Hematopoietic multipotent progenitor cell treated with erythropoietin and hydrocortisone succinate and interleukin-3 and kit ligand, for 8 days (in vitro differentiated cells): ENCODE measurements at places on chromosomes 16 and 17.

DNA sequence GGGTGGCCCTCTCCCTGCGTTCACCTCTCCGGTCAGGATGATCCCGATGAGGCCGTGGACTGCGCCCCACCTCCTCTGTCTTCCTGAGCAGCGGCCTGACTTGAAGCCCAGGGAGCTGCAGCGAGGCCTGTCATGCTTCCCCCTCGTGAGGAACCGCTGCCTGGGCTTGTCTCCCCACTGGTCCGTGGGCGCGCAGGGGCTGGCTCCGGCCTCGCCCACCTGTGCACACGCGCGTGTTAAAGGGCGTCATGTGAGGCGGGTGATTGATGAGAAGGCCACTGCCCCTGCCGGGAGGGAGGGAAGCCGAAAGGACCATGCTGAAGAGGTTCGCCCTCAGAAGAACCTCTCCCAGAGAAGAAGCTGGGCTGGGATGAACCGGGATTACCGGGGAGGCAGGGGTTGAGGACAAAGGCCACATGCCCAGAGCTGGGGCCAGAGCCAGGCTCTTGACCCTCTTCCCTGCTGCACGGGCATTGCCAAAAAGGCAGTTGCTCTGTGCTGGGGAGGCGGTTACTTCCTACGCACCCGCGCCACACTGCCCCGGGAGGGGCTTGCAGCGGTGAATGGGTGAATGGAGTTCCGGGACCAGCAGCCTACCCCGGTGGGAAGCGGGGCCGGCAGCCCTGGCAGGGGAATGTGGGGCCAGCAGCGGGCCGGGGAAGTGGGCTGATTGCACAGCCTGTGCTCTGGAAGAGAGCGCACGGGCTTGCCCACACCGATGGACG lies 85.9 kb upstream of the GSE1 start:
- no peak for DNase-seq

- DNase-seq: no peak
Observed at GRCh38 chr16:10517868-10518267, 62.5 kb downstream of the EMP2 start.

- DNase-seq: no peak
Observed at GRCh38 chr16:74865922-74866598, 91.4 kb upstream of the FA2H start.

- DNase-seq: peak; percentile 69
Observed at GRCh38 chr17:16407911-16408588, 7.3 kb upstream of the TRPV2 start.

DNA sequence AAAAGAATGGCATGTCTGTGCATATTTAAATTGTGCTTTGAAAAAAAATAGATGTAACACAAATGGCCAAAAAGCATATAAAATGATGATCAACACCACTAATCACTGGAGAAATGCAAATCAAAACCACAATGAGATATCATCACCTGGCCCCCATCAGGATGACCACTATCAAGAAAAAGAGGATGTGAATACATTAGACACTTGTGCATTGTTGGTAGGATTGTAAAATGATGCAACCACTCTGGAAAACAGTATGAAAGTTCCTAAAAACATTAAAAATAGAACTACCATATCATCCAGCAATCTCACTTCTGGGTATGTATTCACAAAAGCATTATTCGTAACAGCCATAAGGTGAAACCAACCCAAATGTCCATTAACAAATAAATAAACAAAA lies 91.5 kb downstream of the SPAG9 start:
- no peak for DNase-seq

DNA sequence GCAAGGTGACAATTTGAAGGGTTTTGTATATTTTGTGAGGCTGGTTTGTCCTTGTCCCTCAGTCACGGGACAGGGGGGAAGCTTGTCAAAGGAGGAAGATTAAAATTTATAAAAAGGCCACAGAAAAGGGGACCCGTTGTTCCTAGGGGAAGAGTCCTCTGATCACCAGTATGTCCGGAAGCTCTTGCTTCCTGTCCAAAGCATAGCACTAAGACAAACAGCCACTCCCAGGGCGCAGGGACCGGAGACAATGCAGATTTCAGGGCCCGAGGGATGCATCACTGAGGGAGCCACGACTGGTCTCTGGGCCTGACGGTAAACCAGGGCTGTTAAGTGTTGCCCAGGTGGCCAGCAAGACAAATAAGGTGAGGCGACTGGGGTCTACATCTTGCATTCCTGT lies 95.2 kb downstream of the MAF start:
- DNase-seq: no peak

GRCh38 chr16:53404959-53405358 lies 29.3 kb upstream of the RBL2 start:
- no peak for DNase-seq

- no peak for DNase-seq
Observed at GRCh38 chr16:74218871-74219270, 77.7 kb upstream of the PSMD7 start.

DNA sequence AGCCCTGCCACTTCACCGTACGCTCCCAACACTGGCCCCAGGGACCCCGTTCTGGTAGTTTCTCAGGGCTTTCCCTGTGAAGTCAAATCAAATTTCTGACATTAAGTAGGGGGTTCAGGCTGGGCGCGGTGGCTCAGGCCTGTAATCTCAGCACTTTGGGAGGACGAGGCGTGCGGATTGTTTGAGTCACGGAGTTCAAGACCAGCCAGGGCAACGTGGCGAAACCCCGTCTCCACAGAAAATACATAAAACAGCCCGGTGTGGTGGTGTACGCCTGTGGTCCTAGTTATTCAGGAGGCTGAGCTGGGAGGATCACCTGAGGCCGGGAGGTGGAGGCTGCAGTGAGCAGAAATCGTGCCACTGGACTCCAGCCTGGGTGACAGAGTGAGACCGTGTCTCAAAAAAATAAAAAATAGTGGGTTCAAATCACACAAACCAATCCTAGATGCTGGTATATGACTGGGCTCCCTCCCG lies 632 bp downstream of the CYBC1 start:
- peak; percentile 29 for DNase-seq

DNA sequence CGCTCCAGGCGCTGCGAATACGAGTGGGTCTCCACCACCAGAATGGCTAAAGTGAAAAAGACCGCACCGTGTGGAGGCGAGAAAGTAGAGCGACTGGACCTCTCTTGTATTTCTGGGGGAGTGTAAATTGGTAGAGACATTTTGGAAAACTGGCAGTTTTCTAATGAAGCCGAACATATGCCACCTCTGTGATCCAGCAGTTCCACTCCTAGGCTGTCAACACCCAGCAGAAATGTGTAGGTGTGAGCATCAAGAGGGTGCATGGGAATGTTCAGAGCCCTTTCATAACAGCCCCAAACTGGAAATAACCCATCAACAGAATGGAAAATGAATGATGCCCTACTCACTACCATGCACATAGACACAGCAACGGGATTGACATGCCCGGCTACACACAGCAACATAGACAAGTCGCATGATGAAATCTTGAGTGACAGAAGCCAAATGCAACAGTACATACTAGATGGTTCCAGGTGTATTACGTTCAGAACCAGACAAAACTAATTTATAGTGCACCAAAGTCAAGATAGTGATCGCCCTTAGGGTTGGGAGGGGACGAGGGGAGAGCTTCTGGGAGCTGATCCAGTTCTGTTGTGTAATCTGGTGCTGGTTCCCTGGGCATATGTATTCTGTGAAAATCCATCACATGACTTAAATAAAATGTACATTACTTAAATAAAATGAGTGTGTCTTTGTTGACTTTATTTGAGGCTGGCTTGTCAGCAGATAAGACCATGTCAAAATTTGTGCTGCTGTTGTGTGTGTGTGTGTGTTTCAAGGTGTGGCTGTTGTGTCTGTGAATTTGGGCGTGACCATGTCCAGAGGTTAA lies 877 bp upstream of the BCL7C start:
- peak; percentile 58 for DNase-seq

GRCh38 chr17:801660-802059 lies 19.5 kb downstream of the MRM3 start:
- DNase-seq: no peak

- DNase-seq: peak; percentile 67
Observed at GRCh38 chr17:43021741-43022512, at the start of gene VAT1. TSS of gene VAT1 (minus strand) at chr17:43022385. CDS start at chr17:43022322, 63 bp downstream.

GRCh38 chr16:56013962-56014552 lies 138.9 kb upstream of the CES5A start:
- DNase-seq: peak; percentile 52

DNA sequence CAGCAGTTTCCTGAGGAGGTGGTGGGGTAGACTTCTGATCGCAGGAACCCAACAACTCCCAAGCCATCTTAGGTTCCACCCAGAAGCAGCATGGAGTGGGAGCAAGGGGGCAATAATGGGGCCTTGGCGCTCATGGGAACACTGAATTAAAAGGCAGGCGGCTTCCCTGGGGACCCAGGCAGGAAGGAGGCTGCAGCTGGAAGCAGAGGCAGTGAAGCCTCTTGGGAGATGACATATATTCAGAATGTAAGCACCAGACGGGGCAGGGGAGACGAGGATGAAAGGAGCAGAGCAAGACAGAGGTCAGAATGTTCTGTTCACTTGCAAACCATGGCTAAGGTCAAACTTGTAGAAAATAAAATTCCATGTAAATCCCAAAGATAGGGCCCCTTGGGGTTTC lies 2.9 kb downstream of the HIGD1B start:
- no peak for DNase-seq

DNA sequence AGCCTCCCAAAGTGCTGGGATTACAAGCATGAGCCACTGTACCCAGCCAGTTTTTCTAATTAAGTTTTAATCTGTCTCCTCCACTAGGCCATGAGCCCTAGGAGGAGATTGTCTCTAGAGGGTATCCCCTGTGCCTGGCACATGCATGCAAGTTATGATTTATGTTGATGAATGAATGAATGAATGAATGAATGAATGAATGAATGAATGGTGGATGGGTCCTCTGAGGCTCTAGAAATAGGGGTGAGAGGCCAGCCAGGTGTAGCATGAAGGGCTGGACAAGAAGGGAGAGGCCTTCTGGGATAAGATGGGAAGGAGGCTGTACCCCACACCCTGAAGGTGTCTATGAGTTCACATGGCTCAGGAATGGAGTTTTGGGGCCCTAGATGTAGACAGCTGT lies 48.8 kb downstream of the EMP2 start:
- DNase-seq: no peak

DNA sequence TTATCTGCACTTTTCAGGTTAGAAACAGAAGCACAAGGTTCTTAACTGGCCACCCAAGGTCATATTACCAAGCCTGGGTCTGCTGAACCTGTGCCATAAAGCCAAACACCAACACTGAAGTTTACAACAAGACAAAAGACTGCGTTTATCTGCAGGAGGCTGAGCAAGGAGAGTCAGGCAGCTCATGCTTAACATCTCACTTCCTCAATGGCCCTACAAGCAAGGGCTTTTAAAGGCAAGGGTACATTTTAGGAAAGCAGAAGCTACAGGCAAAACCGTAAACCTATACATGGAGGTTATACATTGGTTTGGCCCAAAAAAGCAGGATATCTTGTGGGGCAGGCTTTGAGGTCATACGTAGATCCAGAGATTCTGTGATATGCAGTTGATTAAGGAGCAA lies 91.2 kb downstream of the GNAO1 start:
- no peak for DNase-seq

DNA sequence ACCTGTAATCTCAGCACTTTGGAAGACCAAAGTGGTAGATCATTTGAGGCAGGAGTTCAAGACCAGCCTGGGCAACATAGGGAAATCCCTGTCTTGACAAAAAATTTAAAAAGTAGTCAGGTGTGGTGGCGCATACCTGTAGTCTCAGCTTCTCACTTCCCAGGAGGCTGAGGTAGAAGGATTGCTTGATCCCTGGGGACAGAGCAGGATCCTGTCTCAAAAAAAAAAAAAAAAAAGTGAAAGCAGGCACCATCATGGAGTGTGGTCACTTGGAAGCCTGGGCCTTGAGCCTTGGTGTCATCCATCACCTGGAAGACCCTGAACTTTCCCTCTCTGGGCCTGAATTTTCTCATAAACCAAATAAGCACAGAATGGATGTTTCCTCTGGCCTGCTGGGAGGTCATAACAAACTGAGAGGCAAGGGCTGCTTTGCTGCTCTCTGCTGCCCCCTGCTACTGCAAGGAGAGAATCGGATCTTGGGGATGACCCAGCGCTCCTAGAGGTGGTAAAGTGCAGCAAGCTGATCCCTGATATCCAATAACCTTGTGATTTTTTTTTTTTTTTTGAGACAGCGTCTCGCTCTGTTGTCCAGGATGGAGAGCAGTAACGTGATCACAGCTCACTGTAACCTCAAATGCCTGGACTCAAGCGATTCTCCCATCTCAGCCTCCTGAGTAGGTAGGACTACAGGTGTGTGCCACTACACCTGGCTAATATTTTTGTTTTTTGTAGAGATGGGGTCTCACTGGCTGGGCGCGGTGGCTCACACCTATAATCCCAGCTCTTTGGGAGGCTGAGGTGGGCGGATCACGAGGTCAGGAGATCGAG lies 75.9 kb upstream of the RNU2-1 start:
- DNase-seq: peak; percentile 31

GRCh38 chr17:65898651-65899050 lies 293.3 kb downstream of the CEP112 start:
- DNase-seq: no peak

GRCh38 chr17:15451680-15452079 lies 15.7 kb downstream of the CDRT4 start:
- DNase-seq: no peak

DNA sequence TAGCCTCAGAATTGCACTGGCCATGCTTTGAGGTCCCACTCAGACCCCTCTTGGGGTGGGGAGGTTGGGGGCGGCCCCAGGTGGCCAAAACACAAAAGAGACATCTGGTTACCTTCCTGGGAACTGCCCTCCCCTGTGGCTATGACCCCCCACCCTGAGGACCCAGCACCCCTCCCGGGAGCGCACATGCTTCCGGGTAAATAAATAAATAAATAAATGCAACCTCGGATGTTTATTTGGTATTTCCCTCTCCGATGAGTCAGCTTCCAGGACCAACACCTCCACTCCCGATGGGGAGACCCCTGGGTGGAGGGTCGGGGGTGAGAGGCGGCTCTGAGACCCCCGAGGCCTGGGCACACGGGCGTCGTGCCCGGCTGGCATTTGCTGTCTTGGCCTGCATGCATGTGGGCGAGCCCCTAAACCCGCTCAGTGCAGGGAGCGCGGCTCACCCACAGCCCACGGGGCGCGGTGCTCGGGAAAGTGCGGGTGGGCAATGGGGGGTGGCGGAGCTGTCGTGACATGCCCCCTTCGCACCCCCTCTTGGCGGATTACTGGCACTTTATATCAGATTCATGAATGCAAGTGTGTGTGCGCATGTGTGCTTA lies 84.3 kb upstream of the CREBBP start:
- DNase-seq: no peak

DNA sequence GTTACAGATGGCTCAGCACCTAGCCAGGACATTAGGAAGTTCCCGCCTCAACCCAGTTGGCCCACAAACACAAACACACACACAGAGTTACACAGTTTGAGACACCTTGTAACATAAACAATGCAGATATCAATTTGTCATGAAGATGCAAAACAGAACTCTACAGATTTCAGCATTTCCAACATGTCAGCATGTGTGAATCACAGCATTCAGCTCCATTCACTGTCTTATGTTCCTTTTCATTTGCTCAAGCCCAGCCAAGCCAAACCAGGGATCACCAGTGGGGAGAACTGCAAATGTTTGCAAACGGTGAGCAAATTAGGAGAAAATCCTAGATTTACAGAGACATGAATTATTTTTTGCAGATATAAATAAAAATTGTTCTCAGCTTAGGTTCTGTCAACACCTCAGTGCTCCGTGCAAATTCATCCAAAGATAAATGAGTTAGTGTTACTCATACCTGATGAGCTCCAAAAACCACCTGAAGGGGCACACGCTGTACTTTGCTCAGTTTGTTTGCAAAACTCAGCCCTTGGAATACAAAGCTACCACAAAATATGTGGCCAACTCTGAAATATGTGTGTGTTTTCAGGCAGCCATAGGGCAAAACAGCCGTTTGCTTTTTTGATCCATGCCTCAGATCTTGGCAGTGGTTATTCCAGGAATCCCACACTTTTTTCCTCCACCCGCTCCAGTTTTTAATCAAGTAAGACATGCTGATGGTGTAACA lies 16.3 kb upstream of the COX10 start:
- no peak for DNase-seq
